NCI-H1436 treated with DMSO at 0.1 percent for 48 hours (cell line): ENCODE measurements at places on chromosomes 4 and X.

DNA sequence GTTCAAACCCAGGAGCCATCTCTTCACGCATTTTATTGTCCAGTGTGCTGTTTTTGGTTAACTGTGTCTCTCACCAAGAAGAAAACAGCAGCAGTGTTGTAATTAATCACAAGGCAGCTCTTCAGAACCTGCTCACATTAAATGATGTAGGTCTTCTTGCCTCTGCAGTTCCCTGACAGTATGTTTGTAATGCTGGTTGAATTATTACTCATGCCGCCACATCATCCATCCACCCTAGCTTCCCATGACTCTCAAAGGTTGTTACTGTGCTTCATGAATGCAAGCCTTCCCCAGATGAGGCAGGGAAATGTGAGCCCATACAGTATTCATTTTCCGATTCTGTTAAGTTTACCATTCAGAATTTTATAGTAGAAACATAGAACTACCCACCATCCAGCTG lies 17.4 kb downstream of the TLR10 start:
- no peak for DNase-seq

GRCh38 chrX:117138070-117138469 lies 675.3 kb upstream of the CT83 start:
- no peak for DNase-seq

DNA sequence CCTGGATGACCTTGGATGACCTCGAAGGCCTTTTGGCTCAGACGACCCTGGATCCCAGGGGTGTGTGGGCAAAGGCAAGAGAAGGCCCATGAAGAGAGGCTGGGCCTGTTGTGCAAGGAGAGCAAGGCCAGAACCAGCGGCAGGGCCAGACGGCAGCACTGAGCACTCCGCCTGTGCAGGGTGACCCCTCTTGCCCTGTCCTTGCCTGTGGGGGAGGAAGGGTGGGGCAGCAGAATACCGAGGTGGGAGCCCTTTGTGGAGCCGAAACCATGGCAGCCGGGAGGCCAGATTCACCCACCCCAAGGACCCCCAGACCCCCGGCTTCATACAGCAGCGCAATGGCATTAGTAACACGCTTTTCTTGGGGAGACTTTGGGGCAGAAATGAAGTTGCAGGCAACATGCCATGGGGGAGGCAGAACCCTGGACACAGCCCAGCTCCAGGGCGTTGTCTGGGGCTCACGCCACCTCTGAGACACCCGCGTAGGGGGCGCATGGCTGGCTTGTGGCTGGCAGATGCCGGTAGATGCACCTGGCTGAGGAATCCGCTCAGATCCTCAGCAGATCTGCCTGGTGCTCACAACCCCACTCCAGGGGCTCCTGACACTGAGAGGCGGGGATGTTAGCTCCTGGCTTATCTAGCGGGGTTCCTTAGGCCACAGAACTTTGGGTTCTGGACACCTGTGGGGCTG lies 114.5 kb downstream of the FAM53A start:
- DNase-seq: no peak

- DNase-seq: no peak
Measured at GRCh38 chr4:145843148-145843547, 95.5 kb downstream of the ZNF827 start.

GRCh38 chr4:169341490-169341889 lies 70.7 kb upstream of the SH3RF1 start:
- DNase-seq: no peak
